ENCODE measurements at places on chromosomes 13 and 19. TPM values are rescaled to one million over a fixed set of nuclear protein-coding genes. Genes with fewer than 3 reads are reported as not detected.

PGLYRP1 gene
- total RNA-seq: not detected

WASF3 gene
- total RNA-seq: 0.30 TPM

PCDH20 gene
- total RNA-seq: not detected

FUT3 gene
- not detected for total RNA-seq

CAPN12 gene
- total RNA-seq: 4.4 TPM

SELENOV gene
- total RNA-seq: not detected

CGB3 gene
- not detected for total RNA-seq

FFAR2 gene
- total RNA-seq: not detected

CD37 gene
- 221 TPM for total RNA-seq

LGALS7 gene
- total RNA-seq: not detected

CLC gene
- total RNA-seq: 1.9 TPM

ATP8A2 gene
- total RNA-seq: 0.41 TPM

IGLON5 gene
- total RNA-seq: not detected

CUL4A gene
- total RNA-seq: 97.6 TPM

PSG3 gene
- total RNA-seq: not detected

KLK10 gene
- total RNA-seq: not detected

NEK3 gene
- total RNA-seq: 7.6 TPM

FFAR1 gene
- not detected for total RNA-seq

KIR2DL4 gene
- total RNA-seq: not detected

ZNF787 gene
- 32.6 TPM for total RNA-seq

CADM4 gene
- total RNA-seq: 0.16 TPM

RXFP2 gene
- total RNA-seq: not detected

CCNA1 gene
- total RNA-seq: 14.1 TPM

FLT1 gene
- 1.1 TPM for total RNA-seq

ERICH6B gene
- total RNA-seq: not detected

ZNF571 gene
- 1.2 TPM for total RNA-seq

TMEM238 gene
- total RNA-seq: 11.7 TPM

EDNRB gene
- not detected for total RNA-seq

TGFB1 gene
- 181 TPM for total RNA-seq

CYP2A6 gene
- not detected for total RNA-seq

CABP5 gene
- total RNA-seq: not detected

ZNF160 gene
- total RNA-seq: 27.8 TPM

BRME1 gene
- total RNA-seq: 10.5 TPM

SMIM24 gene
- total RNA-seq: 1.3 TPM

LILRB1 gene
- total RNA-seq: 0.11 TPM

ADAMTSL5 gene
- total RNA-seq: 5.4 TPM

FPR3 gene
- not detected for total RNA-seq

PLPP2 gene
- not detected for total RNA-seq

IQCN gene
- total RNA-seq: 5.4 TPM

C1QTNF9B gene
- total RNA-seq: 0.18 TPM

LIM2 gene
- total RNA-seq: not detected

LAIR1 gene
- 82.9 TPM for total RNA-seq

TEKTIP1 gene
- total RNA-seq: 4.5 TPM

LHB gene
- not detected for total RNA-seq

S1PR5 gene
- not detected for total RNA-seq

ERVK3-1 gene
- 60.7 TPM for total RNA-seq

TMEM143 gene
- 17.6 TPM for total RNA-seq

ETV2 gene
- 1.3 TPM for total RNA-seq

LILRA1 gene
- not detected for total RNA-seq

SYNGR4 gene
- total RNA-seq: not detected

MAST3 gene
- total RNA-seq: 23.7 TPM

GNG14 gene
- total RNA-seq: not detected

HSPB6 gene
- total RNA-seq: not detected

KIR2DL1 gene
- not detected for total RNA-seq

ZNF441 gene
- total RNA-seq: 5.6 TPM

ZNF850 gene
- total RNA-seq: 5.9 TPM

Data from T-helper 2 cell treated with Interferon-gamma antibody and Interleukin-4, amounts not matched to agents 100 ng/mL and 5 ng/mL, for 36 hours (primary cell).